ENCODE measurements at places on chromosomes 2 and 18.

GRCh38 chr2:201955231-201955630 lies 78.4 kb upstream of the FZD7 start:
- no peak for DNase-seq
- H3K4me1 ChIP-seq: no peaks in the 10 kb centered on the region
- no peak overlapping the region for H3K4me3 ChIP-seq
- H3K27ac ChIP-seq: no peak overlapping the region
- no peaks in the 10 kb centered on the region for H3K27me3 ChIP-seq

- H3K27ac ChIP-seq: no peak overlapping the region
- no peaks in the 10 kb centered on the region for H3K4me1 ChIP-seq
- H3K27me3 ChIP-seq: no peaks in the 10 kb centered on the region
- no peak for DNase-seq
- peaks cover 3% of the 10 kb centered on the region for H3K36me3 ChIP-seq
Observed at GRCh38 chr2:97654791-97655190, 8.9 kb downstream of the COX5B start.

DNA sequence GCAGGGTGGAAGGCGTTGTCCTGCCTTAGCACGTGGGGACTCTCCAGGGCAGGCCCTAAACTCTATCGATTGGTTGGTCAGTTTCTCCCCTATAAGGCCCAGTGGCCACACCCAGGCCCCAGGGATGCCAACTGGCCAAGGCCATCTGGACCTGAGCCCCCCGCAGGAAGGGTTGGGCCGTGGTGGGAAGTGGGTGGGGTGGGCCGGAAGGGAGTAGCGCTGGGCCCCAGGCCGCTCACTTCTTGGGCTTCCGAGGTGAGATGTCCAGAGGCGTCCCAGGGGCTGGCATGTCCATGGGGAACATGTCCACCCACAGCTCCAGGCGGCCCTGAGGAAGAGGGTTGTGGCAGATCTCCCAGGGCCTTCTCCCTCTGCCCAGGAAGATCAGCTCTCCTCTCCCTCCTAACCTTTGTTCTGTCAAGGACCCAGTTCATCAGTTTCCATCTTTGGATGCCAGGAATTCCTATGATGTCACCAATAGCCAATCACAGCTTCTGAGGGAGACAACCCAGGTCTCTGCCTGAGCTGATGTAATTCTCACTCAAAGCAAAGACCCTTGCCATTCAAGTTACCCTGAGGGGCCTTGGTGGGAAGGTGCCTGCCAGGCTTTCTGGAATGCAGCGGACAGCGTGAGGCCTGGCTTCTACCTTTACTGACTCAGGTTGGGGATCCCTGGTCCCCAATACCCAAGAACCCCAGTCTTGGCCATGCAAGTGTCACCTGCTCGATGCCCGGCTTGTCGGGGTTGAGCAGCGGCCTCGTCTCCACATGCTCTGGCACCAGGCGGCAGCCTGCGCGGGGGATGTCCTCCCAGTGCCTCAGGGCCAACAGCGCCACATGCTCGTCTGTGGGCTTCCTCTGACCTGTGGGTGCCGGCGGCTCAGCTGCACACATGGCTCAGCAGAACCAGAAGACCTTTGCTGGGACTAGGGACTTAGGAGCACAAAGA lies 14.4 kb downstream of the OTOF start:
- H3K27ac ChIP-seq: no peak overlapping the region
- peak; percentile 76 for DNase-seq
- no peaks in the 10 kb centered on the region for H3K4me1 ChIP-seq
- H3K4me3 ChIP-seq: no peak overlapping the region
- H3K27me3 ChIP-seq: no peaks in the 10 kb centered on the region

DNA sequence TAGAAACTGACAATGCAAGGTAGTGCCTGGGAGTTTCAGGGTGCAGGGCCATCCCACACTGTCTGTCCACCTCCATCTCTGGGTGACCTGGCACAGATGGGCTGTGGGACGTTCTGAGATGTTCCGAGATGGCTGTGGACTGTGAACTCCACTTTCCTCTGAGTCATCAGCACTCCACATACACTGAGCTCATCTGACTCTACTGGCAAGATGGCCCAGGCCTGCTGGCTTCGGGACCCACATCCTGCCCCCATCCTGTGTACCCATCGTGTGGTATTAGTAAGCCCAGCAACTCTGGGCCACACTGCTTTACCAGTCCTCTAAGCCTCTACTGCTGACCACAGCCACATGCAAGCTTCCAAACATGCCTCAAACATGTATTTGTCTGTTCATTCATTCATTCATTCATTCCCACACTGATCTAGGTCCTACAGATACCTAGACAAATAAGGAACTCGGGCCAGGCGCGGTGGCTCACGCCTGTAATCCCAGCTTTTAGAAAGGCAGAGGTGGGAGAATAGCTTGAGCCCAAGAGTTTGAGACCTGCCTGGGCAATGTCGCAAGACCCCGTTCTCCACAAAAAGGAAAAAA lies 124.8 kb upstream of the CXCR4 start:
- no peak for DNase-seq
- H3K27ac ChIP-seq: no peak overlapping the region

- peak; percentile 54 for DNase-seq
- H3K27me3 ChIP-seq: no peaks in the 10 kb centered on the region
- H3K27ac ChIP-seq: peak overlapping the region; percentile 83
- H3K4me3 ChIP-seq: peak overlapping the region; percentile 83
- H3K36me3 ChIP-seq: no peaks in the 10 kb centered on the region
Observed at GRCh38 chr2:200810252-200810997, 1.3 kb upstream of the BZW1 start.

GRCh38 chr2:179927041-179927440 lies 65.6 kb upstream of the ZNF385B start:
- DNase-seq: no peak
- no peaks in the 10 kb centered on the region for H3K4me1 ChIP-seq
- H3K27ac ChIP-seq: no peak overlapping the region
- no peaks in the 10 kb centered on the region for H3K36me3 ChIP-seq
- no peaks in the 10 kb centered on the region for H3K27me3 ChIP-seq
- no peak overlapping the region for H3K4me3 ChIP-seq

GRCh38 chr2:5982903-5983265 lies 290.7 kb downstream of the SOX11 start:
- no peak for DNase-seq
- H3K4me1 ChIP-seq: no peaks in the 10 kb centered on the region
- no peaks in the 10 kb centered on the region for H3K27me3 ChIP-seq
